ENCODE measurements at places on chromosomes 2 and 18. TPM values are rescaled to one million over a fixed set of nuclear protein-coding genes. Genes with fewer than 3 reads are reported as not detected.

Gene MEP1B
- not detected for total RNA-seq

Gene SERPINB10
- 0.30 TPM for total RNA-seq

Gene ECEL1
- 0.10 TPM for total RNA-seq

Gene MAP2
- total RNA-seq = 47.8 TPM

Gene MYO1B
- total RNA-seq = 27.6 TPM

Gene RAB12
- total RNA-seq = 46.8 TPM
